ENCODE measurements at places on chromosomes 11 and 22.

DNA sequence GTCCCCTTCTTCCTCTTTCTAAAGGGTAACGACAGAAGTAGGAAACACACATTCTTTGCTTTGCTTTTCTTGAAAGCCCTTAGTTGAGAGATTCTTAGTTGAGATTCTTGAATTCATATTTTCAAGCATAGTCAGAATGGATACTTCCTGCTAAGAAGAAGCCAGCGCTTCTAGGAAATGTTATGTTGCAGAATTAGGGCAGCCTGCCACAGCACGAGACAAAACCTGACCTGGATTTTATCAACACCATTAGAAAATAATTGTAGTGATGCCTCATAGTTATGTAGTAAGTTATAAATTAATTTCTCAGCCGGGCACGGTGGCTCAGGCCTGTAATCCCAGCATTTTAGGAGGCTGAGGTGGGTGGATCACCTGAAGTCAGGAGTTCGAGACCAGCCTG lies 37.9 kb upstream of the NUP160 start:
- DNase-seq, result no peak

- no peak for DNase-seq
Measured at GRCh38 chr11:134466156-134466555, 54.1 kb upstream of the B3GAT1 start.

- DNase-seq, result no peak
Measured at GRCh38 chr22:44195189-44195871, 14.6 kb downstream of the PARVG start.

DNA sequence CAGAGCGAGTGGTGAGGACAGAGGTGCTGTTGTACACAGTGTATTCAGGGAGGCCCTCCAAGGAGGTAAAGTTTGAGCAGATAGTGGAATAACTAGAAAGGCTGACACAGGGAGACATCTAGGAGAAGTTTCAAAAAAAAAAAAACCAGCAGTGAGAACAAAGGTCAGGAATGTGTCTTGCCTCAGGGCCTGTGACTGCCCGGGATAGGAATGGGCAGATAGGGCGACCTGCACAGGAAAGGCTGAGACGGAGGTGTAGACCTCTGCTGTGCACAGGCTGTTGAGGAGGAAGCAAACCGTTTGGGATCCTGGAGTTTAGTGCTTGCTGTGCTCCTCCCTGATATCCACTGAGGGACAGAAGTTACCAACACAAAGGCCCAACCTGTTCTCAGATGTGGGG lies 406.5 kb upstream of the B3GAT1 start:
- no peak for DNase-seq
